ENCODE measurements at places on chromosomes 1 and 21.

DNA sequence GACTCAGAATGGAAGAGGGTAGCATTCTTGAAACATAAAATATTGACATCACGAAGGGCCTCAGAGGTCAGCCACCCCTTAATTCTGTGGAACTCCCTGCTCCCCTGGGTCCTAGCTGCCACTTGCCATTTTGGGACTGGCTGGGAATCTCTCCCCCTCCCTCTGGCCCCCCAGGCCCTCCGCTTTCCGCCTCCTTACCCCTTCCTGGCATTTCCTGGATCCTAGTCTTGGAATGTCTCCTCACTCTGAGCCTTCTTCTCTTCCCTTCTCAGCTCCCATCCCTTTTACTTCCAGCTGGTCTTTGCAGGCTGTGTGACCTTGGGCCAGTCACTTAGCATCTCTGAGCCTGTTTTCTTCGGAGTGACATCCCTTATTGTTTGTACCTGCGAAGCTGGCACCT is 4.5 kb downstream of the PADI1 start:
- no peak for DNase-seq

GRCh38 chr1:245108909-245109308 is 45.9 kb upstream of the KIF26B start:
- no peak for DNase-seq

GRCh38 chr21:37367336-37367702 is 746 bp downstream of the DYRK1A start:
- no peak for DNase-seq

GRCh38 chr1:185042737-185043136 is 2.6 kb upstream of the RNF2 start:
- DNase-seq = no peak

DNA sequence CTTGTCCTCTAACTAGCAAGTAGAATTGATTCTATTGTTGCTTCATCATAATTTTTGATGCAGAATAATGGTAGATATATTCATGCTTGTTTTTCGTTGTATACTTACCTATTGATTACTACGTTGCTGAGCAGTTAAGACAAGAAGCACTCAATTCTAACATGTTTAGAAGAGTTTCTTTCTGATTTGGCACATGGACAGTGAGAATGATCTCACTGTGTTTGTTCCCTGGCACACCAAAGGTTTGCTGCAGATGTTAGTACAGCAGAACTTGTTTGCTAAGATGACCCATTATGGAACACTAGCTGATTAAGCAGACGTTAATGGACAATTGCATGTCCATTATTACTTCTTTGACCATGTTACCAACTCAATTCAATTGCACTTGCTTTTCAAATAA is 184.7 kb upstream of the SGIP1 start:
- no peak for DNase-seq

GRCh38 chr1:16986560-16986959 is 6.1 kb upstream of the MFAP2 start:
- DNase-seq = no peak

DNA sequence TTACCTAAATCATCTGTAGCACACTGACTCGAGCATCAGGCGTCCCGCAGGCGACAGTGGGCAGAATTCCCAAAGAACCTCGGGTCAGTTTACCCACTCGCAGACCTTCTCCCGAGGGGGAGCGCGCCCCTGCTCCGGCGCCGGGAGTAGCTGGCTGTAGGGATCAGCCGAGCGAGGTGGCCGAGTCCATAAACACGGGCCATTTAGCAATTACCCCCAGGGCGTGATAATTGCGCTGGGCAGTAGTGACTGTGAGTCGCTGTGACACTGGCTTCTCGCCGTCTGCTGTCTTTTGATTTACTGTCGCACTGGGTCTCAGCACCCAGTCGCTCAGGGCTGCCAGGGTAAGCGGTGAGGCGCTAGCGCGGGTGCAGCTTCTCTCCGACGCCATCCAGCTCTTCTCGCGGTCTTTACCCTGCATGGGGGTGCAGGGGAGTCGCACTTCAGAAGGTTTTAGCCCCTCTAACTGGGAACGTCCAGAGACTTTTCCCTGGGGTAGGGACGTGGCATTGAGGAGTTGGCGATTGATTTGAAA is 16.2 kb downstream of the HLX start:
- DNase-seq = no peak
